ENCODE measurements at places on chromosomes 13 and 19.

DNA sequence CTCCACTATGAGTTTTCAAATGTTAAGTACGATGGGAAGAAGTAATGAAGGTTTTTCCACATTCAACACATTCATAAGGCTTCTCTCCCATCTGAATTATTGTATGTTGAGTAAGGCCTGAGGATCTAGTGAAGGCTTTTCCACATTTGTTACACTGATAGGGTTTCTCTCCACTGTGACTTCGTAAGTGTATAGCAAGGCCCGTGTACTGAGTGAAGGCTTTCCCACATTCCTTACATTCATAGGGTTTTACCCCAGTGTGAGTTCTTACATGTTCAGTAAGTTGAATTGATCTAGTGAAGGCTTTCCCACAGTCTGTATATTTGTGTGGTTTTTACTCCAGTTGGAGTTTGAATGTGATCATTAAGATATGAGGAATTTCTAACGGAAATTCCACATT is 44.4 kb downstream of the ZNF846 start:
- DNase-seq = no peak

- no peak for DNase-seq
These were observed 1004.1 kb upstream of the PCDH9 start for GRCh38 chr13:68234274-68234673.

DNA sequence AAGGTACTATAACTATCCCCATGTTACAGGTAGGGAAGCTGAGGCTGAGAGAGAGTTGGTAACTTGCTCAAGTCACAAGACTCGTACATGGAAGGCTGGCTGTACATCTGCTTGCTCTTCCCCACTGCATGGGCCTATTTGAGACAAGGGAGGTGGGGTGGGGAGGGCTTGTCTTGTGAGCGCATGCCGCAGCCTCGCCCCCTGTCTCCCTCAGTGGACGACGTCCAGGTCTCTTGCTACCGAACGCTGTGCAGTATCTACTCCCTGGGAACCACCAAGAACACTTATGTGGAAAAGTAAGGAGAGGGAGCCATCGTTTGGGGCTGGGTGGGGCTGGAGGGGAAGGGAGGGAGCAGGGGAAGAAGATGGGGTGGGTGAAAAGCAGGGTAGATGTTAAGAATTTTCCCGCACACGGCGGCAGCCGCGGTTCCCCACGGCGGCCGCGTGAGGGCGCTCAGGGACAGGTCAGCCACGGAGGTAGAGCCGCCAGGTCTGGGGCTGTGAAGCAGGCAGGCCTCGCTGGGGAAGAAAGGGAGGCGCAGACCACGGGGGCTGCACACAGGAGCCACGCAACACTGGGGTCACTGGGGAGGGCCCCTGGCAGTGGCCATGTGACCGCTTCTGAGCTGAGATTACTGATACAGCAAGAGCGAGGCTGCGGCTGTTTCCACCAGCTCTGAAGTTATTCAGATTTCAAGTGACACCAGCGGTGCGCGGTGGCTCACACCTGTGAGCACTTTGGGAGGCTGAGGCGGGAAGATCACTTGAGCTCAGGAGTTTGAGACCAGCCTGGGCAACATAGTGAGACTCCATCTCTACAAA is 81.5 kb downstream of the RYR1 start:
- DNase-seq = peak; percentile 82

GRCh38 chr13:31631071-31631470 is 108.3 kb upstream of the RXFP2 start:
- DNase-seq = no peak

- peak; percentile 30 for DNase-seq
These were observed 7.0 kb downstream of the TMEM221 start for GRCh38 chr19:17441241-17442021.

DNA sequence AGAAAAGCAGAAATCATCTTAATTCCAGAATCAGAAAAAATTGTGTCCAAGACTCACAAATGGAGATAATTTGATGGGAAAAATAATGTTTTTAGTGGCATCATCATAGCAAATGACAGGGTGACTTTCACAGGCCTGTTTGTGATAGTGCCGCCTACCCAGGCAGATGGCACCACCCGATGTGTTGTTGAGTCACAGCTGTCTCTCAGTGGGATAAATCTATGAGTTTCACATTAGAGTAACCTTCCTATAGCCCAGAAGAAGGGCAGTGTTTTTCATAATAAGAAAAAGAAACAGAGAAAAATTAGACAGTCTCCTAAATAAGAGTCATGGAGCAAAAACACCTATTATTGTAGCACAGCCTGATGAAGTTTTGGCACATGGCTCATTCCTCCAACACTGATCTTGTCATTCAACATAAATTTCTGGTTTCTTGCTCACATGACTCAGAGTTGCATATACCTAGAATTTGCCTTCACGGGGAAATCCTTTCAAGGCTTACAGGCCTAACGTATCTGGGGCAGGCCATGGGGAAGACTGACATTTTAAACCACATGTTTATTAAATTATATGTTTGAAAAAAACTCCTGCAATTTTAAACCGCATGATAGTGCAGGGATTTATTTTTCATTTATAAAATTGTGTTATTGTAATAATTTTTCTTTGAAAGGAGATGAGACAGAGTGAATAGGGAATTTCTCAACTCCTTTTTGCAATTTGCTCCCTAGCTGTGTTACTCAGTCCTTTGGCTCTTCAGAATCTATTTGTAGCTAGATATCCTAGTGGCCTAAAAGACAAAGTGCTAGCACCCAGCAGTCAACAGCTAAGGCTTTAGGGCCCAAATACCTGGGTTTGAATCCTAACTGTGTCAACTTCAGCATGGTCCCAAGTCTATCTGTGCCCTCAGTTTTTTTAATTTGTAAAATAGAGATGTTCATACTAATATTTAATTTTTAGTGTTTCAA is 393.7 kb downstream of the NDFIP2 start:
- DNase-seq = no peak

- DNase-seq = no peak
These were observed 1.0 kb downstream of the LGI4 start for GRCh38 chr19:35133826-35134225.

GRCh38 chr13:114320065-114320464 is 5.8 kb downstream of the CHAMP1 start:
- DNase-seq = no peak

GRCh38 chr19:37953171-37953917 is 46.3 kb downstream of the SIPA1L3 start:
- DNase-seq = no peak

- DNase-seq = no peak
These were observed 25.1 kb downstream of the CEACAM4 start for GRCh38 chr19:41601771-41602170.

- DNase-seq = no peak
These were observed 346.5 kb downstream of the FOXO1 start for GRCh38 chr13:40319699-40320579.

DNA sequence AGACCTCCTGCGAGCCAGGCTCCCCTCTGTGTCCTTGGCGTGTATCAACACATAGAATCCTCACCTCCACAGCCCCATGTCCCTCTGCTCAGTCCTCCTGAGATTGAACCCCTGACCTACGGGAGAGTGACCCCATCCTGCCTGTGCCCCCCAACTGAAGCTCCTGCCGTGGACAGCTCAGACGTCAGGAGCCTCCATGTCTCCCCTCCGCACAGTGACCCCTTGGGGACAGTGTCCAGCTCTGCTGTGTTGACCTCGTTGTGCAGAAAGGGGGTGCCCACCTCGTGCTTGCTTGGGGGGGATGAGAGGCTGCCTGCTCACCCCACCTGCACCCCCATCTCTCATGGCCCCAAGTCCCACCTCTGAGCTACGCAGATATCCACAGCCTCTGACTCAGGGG is 490 bp upstream of the SIGLEC9 start:
- DNase-seq = no peak

DNA sequence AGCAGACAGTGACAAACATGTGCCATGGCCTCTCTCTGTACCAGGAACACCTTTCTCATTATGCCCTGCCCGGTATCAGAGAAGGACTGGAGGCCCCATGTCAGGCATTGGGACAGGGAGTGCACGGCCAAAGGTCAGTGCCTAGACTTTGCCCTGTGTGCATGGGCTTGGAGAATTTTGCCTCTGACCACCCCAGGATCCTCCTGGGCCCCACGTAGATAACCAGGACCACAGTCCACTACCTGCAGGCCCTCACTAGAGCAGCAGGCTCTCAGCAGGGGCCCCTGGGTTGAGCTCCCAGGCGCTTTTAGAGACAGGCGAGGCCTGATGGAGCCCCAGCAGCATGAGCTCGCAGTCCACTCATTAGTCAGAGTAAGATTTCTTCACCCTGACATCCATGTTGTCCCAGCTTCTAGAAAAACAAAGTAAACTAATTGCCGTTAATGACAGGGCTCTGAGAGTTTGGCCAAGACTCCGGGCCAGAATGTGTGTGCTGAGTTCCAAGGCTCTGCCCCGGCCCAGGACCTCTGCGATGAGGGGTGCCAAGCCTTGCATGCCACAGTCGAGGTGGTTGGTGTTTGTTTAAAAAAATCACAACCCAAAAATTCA is 42.7 kb downstream of the CAPN12 start:
- no peak for DNase-seq

GRCh38 chr13:45073809-45074208 is 46.5 kb upstream of the GTF2F2 start:
- no peak for DNase-seq

GRCh38 chr19:5664515-5664914 is 15.8 kb downstream of the MICOS13 start:
- no peak for DNase-seq

DNA sequence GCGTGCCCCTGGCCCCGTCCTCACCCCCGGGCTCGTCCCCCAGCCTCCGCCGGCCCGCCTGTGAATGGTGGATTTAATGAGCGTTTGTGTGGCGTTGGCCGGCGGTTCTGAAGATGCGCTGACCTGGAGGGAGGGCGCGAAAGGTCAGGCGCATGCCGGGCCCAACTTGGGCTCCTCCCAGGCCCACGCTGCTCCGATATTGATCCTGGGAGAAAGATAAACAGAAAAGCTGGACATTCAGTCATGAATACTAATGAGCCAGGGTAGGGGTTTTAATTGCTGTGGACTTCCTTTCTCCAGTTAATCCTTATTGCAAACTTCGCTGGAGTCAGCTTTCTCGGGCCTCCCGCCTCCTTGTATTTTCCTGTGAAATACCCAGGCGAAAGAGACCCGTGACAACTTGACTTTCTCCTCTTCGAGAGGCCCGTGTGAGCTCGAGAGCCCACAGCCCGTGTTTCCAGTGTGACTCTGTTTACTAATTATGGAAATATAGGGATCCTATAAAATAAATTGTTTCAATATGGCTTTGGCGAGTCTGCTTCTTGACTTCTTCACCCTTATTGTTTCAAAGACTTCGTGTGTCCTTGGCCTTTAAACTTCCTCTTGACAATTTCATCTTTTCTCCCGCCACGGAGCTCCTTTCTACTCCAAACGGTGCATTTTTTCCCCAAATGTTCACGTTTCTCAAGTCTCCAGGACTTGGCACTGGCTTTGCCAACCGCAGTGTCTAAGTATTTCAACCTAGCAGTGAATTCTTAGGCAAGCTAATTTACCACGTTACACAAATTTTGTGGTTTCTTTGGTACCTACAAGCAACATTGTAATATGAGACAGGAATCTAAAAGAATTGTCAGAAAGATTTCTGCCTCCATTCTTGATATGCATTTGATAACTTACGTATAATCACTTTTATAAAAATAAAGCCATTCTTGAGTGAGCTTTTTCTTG is 10.5 kb downstream of the ZIC2 start:
- no peak for DNase-seq

GRCh38 chr13:112626124-112626523 is 38.2 kb upstream of the TUBGCP3 start:
- no peak for DNase-seq

DNA sequence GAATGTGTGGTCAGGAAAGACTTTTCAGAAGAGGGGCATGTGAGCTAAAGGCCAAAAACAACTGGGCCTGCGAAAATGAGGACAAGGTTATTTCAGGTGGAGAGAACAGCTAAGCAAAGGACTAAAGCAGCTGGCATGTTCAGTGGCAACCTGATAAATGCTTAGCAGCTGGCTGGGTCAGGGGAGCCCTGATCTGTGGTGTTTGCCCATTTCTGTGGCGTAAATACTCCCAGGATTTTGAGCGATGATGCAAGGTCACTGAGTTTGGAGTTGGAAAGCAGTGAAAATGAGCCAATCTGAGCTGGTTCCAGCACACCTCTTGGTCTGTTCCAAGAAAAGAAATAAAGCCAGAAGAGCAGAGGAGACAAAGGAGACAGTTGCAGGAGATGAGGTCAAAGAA is 704.3 kb downstream of the UQCRFS1 start:
- no peak for DNase-seq

DNA sequence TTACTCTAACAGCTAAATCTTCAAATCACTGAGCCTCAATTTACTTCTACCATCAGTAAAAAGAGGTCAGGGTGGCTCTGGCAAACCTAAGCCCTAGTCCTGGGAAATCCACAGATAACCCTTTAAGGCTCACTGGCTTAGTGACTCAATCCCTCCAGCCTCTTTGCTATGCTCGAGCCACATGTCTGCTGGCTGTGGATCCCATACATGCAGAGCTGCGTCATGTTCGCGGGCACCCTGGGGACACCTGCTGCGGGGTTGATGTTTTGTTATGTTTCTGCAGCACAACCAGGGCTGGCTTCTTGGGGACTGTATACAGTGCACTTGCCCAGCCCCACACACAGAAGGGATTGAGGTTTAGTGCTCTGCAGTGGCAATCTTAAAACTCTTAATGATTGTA is 41.6 kb upstream of the C13orf42 start:
- no peak for DNase-seq

DNA sequence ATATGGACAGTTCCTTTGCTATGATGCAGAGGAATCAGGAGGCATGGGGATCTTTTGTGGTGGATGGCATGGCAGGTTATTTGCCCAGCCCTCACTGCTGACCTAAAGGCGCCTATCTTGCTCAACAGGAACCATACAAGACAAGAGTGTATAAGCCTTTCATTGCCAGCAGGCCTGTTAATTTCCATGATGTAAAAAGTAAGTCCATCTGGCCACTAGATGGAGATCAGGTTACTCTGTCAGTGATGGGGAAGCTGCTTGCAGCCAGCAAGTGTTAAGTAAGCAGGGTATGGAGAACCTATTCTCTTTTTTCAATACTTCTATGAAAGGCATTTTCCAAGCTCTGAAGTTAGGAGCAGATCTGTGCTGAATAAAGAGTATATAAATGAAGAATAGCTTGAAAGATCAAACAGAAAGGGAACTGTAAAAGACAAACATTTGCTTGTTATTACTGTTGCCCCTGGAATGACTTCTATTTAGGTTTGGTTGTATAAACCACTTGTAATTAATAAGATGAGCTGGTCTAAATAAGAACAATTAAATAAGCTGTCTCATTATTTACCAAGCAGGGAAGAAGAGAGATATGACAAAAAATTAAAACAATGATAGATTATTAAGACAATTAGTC is 210.9 kb downstream of the RGCC start:
- DNase-seq = peak; percentile 8

GRCh38 chr19:35285095-35285449 is 2.7 kb downstream of the HAMP start:
- no peak for DNase-seq
